ENCODE measurements at places on chromosomes 4 and X.

- no peak for DNase-seq
These were observed 2189.1 kb upstream of the AGA start for GRCh38 chr4:179631321-179631720.

GRCh38 chr4:124713185-124713592, 657 bp upstream of the ANKRD50 start:
- peak; percentile 86 for DNase-seq

DNA sequence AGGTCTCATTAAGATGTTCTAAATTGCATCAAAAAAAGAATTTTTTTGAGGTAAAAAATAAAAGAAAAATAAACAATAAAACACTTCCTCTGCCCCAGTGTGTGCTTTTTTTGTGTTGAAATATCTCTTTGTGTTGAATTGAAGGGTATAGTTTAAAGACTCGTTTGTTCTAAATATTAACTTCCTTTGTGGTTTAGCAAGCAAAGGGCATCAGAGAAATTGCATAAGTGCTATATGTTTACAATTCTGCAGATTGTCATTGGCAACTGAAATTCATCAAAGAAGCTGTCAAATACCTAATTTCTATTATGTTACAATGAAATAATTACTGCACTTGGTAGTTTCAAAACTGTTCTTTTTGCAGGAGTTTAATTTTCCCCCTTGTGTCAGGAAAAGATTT, 260.5 kb downstream of the DKK2 start:
- no peak for DNase-seq

DNA sequence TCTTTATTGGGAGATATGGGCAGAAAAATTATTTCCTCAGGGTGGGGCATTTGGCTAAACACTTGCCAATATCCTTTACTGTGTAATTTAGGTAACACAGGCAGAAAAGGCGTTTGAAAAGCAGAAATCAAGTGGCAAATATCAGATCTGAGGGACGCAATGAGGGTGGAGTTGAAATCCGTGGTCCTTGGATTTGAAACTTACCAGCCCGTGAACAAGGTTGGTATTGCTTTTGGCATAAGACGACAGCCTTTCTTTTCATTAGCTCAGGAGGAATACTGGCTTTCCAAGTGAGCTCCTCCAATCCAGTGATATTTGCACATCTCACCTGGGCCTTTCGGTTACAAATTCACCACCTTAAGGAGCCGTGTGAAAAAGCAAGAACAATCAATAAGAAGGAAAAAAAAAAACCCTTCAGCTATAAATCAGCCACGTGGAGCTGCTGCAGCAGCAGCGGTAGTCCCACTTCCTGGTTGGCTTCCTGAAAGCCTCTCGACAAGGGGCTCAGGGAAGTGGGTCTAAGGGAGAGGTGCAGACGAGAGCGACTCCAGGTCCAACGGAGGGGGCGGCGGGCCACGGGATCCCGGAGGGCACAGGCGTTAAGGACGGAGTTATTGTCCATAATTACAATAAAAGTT, 734 bp upstream of the GALNT7 start:
- peak; percentile 29 for DNase-seq

DNA sequence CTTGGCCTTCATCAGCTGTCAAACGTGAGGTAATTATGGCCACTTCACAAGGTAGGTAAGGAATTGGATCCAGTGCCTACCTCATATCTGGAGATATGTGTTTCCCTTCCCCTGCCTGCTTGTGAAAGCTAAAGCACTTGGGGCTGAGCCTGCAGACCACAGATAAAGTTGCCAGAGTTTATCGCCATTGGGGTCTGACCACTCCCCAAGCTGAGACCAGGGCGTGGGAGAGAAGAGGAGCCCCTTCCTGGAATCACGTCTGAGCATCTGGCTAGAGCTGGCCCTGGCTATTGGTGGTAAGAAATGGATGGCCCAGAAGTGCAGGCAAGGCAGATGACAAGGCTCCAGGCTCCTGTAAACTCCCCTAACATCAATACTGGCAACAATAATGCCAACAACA, 2.7 kb downstream of the ALAS2 start:
- no peak for DNase-seq

- DNase-seq = no peak
These were observed 69.3 kb downstream of the PDHA2 start for GRCh38 chr4:95909211-95909610.

DNA sequence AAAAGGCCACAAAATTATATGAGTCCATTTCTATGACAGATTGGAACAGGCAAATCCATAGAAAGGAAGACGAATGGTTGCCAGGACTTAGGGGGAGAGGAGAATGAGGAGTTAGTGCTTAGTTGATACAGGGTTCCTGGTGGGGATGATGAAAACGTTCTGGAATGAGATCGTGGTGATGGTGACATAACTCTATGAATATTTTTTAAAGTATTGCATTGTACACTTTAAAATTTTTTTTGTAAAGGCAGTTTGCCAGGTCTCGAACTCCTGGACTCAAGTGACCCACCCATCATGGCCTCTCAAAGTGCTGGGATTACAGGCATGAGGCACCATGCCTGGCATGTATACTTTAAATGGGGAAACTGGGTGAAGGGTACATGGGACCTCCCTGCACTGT, 9.9 kb upstream of the CCNQ start:
- peak; percentile 43 for DNase-seq

- DNase-seq = no peak
These were observed 54.6 kb downstream of the ARAP2 start for GRCh38 chr4:36189511-36190226.

DNA sequence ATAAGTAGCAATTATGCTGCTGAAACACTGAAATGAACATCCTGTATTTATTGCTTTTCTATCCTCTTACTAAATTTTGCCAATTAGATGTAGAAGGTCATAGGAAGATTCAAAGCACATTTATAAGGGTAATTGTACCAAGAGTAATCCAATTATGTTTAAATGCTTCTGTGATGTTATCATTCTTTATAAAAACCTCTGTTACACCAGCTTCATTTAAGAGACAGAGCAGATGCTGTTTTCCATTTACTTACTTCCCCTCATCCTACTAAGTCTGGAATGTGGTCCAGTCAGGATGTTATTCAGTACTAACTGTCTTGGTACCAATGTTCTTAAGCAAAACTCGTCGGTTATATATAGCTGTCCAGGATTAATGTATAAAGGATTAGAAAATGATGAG, 539.6 kb downstream of the PDHA2 start:
- no peak for DNase-seq

DNA sequence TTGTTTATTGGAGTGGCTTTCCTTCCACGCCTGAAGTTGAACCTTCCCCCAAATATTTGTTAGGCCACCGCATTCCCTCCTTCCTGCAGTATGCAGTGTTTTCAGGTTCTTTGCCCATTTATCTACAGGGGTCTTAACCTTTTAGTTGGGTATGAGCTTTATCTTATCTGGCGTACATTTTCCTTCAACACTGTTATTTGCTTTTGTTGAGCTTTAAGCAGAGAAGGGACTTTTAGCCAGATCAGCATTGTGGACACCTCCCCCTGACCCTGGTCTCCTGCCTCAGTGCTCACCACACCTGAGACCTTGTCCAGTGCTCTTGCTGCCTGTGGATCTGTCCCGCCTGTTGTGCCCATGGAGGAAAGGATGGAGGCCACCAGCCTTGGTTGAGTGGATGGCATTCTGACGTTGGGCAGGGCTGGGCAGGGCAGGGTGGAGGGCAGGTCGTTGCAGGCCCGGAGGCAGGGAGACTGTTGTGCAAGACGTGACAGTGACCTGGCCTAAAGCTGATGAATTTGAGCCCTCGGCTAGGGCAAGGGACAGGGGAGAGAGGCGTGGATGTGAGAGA, 998 bp upstream of the DUSP9 start:
- no peak for DNase-seq

Measured in EH (cell line).